Stimulated activated CD4-positive, alpha-beta T cell treated with anti-CD3 and anti-CD28 coated beads, Interleukin-2, amount 100 ng/mL, for 4 hours (primary cell): ENCODE measurements at places on chromosomes 2 and 18.

DNA sequence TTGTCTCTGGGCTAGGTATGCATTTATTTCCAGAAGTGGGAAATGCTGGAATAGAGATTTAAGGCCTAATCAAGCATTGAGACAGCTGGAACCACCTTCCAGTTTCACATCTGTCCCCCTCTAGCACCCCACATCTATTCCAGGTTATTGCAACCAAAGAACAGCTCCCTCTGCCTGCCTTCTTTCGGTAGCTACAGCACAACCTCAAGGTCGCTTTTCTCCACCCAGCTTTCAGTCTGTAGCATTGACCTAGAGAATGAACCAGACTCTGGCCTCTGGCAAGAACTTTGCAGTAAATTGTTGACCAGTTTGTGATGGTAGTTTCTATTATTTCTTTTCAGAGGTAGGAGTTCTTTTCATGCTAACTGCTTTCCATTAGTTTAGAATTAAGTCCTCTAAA lies 484.2 kb downstream of the DLGAP1 start:
- DNase-seq = no peak

DNA sequence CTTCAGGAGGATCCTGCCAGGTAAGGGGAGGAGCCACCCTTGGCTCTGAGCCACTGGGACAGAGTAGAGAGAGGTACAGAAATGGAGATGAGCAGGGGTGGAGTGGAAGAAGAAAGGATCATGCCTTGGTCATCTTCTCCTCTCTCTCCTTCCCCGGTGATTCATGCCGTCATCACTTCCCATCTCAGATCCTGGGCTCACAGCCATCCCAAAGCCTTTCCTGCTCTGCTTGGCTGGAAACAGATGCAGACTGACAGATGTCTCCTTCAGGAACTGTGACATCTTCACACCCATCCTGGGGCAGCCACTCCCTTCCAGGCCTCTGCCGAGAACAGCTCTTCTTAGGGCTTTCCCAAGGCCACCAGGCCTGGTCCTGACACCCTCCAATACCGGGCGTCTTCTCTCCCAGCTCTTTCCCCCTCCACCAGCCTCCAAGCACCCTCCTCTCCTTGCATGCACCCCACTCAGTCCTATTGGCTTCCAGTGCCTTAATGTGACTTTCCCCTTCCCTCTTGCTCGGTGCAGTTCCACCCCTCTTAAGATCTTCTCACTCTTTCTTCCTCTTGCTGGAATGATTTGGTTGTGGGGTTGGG lies 58.3 kb upstream of the TNP1 start:
- no peak for DNase-seq

DNA sequence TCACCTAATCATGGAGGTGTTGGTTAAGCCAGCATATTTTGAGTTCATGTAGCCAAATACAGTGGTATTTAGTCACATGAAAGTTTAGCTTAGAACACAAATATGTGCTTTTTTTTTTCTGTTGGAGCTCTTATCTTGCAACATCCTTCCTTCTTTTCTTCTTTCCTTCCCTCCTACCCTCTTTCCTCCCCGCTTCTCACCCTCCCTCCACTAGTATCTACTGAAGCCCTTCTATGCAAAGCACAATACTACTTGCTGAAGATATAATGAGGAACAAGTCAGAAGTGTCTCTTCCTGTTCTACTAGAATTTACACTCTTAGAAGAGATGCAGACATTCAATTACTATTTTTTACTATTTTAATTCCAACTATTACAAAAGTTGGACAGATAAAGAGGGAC lies 105.0 kb upstream of the ITGA4 start:
- DNase-seq = no peak

DNA sequence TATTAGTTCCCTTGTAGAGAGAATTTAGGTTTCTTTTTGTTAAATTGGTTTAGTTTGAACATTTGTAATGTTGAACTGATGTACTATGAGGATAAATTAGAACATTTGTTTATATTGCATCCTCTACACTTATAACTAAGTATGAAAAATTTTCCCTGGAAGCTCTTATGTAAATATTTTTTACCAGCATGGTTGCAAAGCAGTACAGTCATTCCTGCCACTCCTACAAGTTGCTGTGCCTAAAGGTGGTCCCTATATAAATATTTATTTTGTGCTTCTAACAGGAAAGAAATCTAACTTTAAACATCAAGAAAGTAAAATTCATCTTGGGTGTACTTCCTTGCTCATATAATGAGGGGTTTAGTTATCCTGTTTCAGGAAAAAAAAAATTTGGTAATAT lies 14.2 kb downstream of the TWSG1 start:
- no peak for DNase-seq

GRCh38 chr2:66478731-66479316 lies 43.9 kb downstream of the MEIS1 start:
- no peak for DNase-seq

DNA sequence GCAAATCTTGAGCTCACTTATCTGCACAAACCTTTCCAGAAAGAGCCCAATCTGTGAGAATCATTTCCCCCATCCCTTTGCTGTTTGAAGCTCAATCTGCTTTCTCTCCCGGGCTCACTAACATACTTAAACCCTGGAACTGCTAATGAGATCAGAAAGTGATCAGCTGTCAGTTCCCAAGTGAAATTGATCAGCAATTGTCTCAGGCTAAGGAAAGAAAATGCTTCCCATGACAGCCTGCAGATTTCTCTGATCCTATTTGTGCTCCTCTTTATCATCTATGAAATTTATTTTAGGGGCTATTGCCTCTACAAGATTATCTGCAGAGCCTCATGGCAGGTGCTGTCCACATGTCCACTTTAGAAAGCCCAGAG lies 239.0 kb upstream of the CXCR4 start:
- no peak for DNase-seq

DNA sequence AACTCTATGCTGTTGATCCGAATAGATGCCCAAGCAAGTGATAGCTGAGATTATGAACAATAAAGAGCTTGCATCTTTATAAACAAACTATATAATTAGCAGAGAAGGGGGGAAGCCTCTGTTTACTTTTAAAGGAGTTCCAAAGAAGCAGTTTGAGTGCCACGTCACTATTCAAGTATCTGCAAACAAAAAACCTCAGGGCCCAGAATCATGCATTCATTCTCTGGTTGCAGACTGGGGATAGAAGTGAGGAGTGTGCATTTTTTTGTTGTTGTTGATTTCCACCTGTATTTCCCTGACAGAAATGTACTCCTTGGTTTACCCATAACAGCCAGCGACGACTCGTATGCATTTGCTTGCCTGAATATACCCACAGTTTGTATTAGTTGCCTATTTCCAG lies 264.3 kb downstream of the PTGR3 start:
- no peak for DNase-seq

DNA sequence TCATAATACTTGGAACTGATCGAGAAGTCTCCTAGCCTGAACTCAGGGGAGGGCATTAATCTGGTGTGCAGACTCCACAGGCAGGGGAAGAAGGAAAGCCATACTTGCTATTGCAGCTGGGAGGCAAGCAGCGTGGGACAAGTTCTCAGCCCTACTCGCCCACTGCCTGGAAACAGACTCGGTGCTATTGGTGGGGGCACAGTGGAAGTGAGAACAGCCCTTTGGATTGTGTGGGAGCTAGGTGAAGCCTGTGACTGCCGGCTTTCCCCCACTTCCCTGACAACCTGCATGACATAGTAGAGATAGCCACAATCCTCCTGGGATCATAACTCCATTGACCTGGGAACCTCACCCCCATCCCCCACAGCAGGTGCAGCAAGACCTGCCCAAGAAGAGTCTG lies 301.3 kb downstream of the RIT2 start:
- DNase-seq = no peak

DNA sequence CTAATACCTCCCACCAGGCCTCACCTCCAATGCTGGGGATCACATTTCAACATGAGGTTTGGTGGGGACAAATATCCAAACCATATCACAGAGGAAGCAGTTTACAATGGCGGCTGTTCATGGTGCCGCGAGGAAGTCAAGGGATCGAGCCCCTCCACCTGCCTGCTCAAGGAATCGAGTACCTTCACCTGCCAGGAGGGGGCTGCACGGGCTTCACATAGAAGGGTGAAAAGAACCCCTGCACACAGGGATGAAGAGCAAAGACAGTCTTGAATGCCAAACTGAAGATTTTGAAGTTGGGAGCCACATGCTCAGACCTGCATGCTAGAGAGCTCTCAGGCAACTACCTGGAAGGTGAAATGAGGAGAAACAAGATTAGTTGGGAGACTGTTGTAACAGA lies 110.3 kb downstream of the KCNF1 start:
- DNase-seq = no peak

DNA sequence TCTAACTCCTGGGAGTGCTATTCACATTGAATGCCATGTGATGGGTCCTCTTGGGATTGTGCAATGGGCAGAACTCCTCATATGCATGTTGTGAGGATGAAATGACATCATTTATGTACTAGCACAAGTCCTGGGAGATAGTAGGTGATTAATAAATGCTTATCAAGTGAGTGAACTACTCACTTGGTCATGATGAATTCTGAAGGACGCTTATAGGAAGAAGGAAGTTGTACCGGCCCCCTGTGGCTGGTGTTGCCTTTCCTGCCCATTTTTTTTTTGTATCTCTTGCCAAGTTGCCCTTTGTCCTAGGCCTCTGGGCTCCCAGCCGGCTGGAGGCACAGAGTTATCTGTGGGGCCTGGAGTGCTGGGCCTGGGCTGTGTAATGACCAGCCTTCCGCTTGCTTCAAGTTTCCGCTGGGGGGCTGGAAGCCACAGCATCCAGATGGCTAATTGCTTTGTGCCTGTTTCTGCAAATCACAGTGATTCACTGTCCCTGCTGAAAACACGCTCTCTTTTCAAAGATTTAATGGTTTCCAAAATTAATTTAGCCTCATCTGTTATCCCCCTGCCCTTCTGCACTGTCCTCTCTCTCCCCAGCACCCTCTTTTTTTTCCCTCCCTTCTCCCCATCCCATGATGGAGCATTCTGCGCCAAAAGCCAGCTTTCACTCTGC lies 33.7 kb upstream of the MRPL33 start:
- DNase-seq = no peak

- DNase-seq = no peak
Observed at GRCh38 chr2:99708231-99708630, 218.4 kb upstream of the REV1 start.

- DNase-seq = no peak
Observed at GRCh38 chr18:9866627-9867026, 19.1 kb upstream of the TXNDC2 start.

- DNase-seq = no peak
Observed at GRCh38 chr18:57441071-57441794, 6.1 kb downstream of the ONECUT2 start.

- DNase-seq = peak; percentile 14
Observed at GRCh38 chr18:48663931-48664847, 125.4 kb downstream of the CTIF start.
